ENCODE measurements at places on chromosomes 11 and 22.

GRCh38 chr11:93512949-93513667, 30.1 kb downstream of the SMCO4 start:
- no peak for DNase-seq

DNA sequence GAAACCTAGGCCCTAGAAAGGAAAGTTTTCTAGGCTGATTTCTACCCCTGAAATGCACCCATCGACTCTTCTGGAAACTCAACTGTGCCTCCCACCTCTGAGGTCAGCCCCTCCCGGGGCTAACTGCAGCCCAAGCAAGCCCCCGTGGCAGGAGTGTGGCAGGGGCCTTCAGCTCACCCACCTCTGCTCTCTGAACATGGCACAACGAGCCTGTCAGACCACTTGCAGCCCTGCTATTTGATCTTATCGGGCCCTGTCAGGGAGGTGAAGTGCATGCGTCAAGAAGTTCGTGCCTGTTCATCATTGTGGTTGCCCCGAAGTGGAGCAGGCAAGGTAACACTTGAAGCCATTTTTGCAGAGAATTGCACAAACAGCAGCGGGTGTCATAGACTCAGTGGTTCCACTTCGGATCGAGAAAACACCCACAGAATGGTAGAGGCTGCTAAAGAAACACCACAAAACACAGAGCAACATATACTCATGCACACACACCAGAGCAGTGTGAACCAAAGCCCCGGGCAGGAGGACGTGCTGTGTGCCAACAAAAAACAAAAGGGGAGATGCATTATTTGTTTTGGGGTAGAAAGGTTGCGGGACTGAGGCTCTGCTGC, 262.7 kb downstream of the ETS1 start:
- DNase-seq, result no peak

GRCh38 chr11:121249039-121249663, 43.4 kb upstream of the SC5D start:
- DNase-seq, result peak; percentile 63

DNA sequence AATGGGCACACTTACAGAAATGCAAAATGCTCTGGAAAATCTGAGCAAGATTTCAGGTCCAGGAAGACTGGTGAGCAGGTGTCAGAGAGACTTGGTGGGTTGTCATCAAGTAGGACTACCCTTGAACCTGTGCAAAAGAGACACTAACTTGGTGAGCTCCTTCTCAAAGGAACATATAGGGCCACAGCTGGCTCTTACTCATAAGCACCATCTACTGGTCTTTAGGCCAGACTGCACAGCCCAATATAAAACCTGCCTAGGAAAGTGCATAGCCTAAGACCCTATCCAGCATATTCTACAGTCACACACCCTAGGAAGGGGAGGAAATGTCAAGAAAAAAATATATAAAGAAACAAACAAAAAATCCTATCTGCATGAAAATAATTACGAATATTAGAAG, 18.2 kb upstream of the OR10W1 start:
- DNase-seq, result peak; percentile 25

DNA sequence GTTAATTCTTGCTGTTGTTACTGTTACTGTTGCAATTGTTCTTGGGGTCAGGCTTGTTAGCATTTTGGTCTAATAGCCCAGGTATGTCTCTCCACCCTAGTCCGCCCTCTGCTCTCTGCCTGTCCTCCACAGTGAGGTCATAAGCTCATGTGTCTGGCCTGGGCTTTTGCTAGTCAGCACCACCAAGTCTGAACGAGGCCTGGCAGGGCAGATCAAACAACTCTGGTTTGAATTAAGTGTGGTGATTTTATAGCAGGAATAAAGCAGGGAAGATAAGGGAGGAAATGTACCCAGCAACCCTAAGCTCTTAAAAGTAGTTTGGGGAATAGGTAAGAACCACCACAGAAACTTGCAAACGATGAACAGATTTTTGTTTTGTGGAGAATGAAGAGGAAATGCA, 98.7 kb downstream of the ABTB2 start:
- no peak for DNase-seq
